ENCODE measurements at places on chromosomes 5 and 9.

- DNase-seq, result no peak
Measured at GRCh38 chr5:175378444-175379028, 65.4 kb downstream of the DRD1 start.

GRCh38 chr5:61910771-61911170 lies 395.2 kb upstream of the KIF2A start:
- DNase-seq, result no peak

GRCh38 chr9:81032030-81032572 lies 657.2 kb downstream of the TLE1 start:
- DNase-seq, result no peak

GRCh38 chr9:112900901-112901300 lies 10.2 kb upstream of the SLC46A2 start:
- DNase-seq, result no peak

GRCh38 chr9:112157087-112157486 lies 18.0 kb downstream of the SUSD1 start:
- DNase-seq, result no peak

GRCh38 chr9:26524267-26524666 lies 368.3 kb downstream of the CAAP1 start:
- DNase-seq, result no peak

- no peak for DNase-seq
Measured at GRCh38 chr5:149979896-149980295, 19.3 kb downstream of the SLC26A2 start.

- DNase-seq, result no peak
Measured at GRCh38 chr5:33319151-33319550, 121.6 kb upstream of the TARS1 start.

GRCh38 chr9:115956371-115956770 lies 197.2 kb upstream of the PAPPA start:
- DNase-seq, result no peak

DNA sequence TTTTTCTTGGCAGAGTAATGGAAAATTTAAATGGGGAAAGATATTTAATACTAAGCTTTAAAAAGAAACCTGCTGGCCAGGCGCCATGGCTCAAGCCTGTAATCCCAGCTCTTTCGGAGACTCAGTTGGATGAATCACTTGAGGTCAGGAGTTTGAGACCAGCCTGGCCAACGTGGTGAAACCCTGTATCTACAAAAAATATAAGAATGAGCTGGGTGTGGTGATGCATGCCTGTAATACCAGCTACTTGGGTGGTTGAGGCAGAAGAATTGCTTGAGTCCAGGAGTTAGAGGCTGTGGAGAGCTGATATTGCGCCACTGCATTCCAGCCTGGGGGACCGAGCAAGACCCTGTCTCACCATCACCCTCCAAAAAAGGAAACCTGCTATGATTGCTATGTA lies 32.8 kb downstream of the TUT7 start:
- DNase-seq, result no peak

- no peak for DNase-seq
Measured at GRCh38 chr9:739362-739761, 102.1 kb upstream of the DMRT1 start.

- DNase-seq, result no peak
Measured at GRCh38 chr5:93583439-93583767, 381 bp downstream of the NR2F1 start.

GRCh38 chr9:134491196-134491835 lies 150.3 kb upstream of the COL5A1 start:
- DNase-seq, result no peak

DNA sequence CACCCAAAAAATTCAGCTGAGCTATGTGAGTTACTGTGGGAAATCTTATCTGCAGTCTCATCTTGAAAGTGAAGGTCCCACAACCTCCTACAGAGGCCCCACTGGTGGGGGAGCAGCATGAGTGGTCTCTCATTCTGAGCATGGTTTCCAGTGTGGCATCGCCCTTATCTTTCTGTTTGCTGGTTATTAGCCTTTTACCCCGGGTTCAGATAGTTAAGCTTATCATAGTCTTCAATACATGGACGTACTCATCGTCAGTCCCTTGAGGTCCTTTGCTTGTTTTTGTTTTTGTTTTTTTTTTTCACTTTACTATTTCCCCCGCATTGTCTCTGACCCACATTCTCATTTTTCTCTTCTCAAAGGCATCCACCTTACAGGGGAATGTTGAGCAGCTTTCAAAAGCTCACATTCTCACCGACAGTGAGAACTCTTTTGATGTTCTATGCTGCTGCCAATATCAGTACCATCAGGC lies 7.7 kb upstream of the HAVCR2 start:
- no peak for DNase-seq

All from effector CD4-positive, alpha-beta T cell (primary cell).